ENCODE measurements at places on chromosomes 12 and 14.

DNA sequence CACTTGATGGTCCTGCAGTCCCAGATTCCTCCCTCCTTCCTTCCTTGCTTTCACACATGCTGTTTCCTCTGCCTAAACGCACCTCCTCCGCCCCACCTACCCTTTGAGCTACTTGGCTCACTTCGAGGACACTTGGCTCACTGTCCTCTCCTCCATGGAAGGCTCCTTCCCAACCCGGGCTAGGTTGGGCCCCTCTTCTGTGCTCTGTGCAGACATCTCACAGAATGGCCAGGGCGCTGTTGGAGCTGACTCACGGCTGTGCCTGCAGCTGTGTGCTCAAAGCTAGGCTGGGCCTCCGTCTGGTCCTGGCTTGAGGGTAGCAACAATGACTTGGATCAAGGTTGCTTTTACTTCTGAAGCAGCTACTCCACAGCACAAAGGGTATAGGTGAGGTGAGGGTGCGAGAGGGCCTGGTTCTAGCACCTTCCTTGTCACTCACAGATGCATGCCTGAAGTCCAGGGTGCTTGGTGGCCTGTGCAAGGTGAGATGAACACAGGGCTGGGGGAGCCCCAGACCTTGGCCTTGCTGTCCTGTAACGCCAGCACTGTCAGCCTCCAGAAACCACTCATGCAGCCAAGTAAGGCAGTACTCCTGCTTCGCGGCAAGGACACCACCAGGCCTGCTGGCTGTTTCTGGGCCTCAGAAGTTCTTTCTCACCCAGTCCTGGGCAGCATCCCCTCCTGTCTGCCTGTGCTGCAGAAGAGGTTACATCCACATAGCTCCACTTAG is 61.8 kb downstream of the GALNT16 start:
- DNase-seq, result no peak

GRCh38 chr14:62251237-62251636 is 489.0 kb downstream of the SNAPC1 start:
- DNase-seq, result no peak

- no peak for DNase-seq
These were observed 21.4 kb upstream of the NCOR2 start for GRCh38 chr12:124588751-124589267.

GRCh38 chr12:31828071-31828470 is 99.2 kb upstream of the AMN1 start:
- DNase-seq, result no peak

- no peak for DNase-seq
These were observed 116.4 kb downstream of the EML1 start for GRCh38 chr14:99909513-99910064.

DNA sequence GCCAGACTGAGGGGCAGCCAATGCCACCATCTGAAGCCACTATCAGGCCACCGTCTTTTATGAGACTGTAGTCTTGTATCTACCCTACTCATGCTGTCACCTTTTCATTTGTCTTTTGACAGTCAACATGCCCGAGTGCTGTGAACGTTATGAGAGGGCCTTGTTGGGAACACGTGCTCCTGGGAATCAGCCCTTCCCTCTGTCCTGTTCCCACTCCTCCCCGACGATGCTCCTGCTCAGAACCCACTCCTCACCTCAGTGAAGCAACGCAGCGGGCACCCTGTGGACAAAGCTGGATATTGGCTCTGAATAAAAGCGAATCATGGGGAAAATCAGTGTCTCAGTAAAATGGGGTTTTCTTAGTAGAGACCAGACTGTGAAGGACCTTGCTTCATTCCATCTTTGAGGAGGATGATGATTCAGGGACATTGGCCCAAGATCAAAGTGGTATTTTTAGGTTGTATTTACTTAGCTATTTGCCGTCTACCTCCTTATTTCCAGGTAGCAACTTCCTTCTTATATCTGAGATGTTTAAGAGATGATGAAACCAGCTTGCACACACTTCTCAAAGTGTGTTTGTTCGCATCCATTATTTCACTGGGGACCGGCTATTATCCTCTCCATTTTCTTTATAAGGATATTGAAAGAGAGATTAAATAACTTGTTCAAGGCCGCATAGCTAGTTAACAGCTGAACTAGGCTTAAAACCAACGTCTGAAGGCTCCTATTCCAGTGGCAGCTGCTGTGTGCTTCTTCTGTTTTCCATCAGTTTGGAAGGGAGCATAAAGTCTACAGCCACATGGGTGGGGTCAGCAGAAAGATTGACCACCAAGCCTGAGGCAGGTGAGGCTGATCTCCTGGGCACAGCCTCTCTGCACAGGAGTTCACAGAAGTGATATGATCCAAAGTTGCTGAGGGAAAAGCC is 43.9 kb upstream of the CTDSP2 start:
- DNase-seq, result no peak

Data from NCI-H2227 treated with DMSO at 0.1 percent for 48 hours (cell line).